ENCODE measurements at places on chromosomes 4 and X.
A peak's percentile ranks its signal among the peaks of the same experiment; 100 is the strongest.

DNA sequence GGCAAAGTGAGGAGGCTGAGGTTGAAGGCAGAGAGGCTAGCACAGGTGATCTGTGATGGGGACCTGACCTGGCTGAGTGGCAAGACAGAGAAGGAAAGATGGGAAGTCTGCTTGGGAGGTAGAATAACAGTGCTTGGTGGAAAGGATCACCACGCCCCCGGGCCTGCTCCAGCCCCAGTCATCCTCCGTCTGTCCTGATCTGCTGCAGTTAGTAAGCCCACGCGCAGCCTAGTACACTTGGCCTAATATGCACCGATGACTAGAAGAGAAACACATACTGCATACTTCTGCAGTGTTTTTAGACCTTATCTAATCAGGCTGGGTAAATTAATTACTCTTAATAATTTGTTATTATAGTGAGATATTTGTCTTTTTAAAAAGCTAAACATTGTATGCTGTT is 103.7 kb upstream of the KLF3 start:
- DNase-seq = no peak

DNA sequence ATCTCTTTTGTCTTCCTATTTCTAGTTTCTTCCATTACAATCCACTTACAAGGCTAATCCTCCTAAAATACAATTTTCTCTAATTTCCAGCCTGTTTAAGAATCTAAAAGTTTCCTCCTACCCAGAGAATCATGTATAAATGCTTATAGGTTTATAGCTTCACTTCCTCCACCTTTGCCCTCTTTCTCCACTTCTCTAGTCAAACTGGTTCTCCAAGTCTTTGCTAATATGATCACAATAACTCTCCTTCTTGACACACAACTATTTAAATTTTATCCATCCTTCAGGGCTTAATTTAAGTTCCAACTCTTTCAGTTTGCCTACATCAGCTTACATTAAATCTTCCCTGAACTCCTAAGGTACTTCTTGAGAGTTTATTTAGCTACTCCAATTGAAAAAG is 69.2 kb downstream of the RPS6KA6 start:
- no peak for DNase-seq

DNA sequence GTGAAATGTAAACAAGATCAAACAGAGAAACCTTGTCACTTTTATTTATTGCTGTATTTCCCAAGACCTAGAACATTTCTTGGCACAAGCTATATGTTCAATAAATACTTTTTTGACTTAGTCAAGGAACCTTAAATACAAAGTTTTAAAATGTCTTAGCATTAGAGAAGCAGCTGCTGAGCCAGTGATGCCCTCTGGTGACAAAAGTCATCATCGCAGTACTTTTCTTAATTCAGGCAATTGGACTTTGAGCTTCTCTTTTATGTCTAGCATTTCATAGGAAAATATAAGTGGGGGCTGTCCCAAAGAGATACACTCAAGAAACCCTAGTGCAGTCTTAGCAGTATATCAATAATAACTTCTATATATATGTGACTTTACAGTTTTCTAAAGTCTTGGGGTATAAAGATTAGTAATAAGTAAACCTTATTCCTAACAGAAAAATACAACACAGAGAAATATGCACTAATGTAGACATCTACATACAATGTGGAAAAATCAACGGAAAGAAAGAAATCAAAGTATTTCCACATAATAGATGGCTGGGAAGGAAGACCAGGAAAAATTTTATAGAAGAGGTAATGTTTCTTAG is 118.4 kb downstream of the DTHD1 start:
- DNase-seq = no peak

- no peak for DNase-seq
These were observed 598.1 kb upstream of the ACTRT1 start for GRCh38 chrX:128650326-128650725.

DNA sequence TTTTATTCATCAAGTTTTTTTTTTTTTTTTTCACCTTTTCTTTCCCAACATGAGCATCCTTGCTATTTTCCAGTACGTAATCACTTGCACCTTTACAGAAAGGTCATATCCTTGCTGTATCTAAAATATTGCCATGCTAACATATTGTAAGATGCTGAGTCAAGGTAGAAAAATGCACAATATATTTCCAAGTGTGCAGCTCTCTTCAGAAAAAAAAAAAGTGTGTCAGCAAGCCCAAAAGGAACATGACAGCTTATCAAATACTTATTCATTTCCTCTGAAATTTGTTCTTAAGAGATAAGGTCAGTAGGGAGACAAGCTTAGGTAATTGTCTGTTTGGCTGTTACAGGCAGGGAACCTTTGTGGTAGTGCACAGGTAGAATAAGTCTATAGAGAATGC is 27.0 kb downstream of the SH2D1A start:
- no peak for DNase-seq

DNA sequence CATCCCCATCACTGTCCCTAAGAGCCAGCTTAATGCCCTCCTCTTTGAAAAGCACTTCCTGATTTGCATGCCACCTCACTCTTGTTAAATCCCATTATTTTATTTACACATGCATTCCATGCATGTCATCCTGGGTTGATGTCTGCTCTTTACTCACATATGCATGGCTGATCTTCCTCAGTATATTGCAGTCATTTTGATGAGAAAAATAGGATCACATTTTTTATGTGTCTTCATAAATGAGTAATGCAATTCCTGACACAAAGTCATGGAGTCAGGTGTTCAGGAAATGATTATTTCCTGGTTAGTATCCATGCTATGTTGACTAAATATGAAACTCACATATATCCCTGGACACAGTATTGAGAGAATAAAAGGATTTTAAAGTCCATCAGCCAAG is 204.7 kb downstream of the SLIT2 start:
- no peak for DNase-seq

- DNase-seq = no peak
These were observed 157.7 kb downstream of the CEP135 start for GRCh38 chr4:56106180-56107147.

- no peak for DNase-seq
These were observed 402.7 kb upstream of the TEX13C start for GRCh38 chrX:124917011-124917410.

- no peak for DNase-seq
These were observed 19.9 kb downstream of the MID1 start for GRCh38 chrX:10600479-10600878.

DNA sequence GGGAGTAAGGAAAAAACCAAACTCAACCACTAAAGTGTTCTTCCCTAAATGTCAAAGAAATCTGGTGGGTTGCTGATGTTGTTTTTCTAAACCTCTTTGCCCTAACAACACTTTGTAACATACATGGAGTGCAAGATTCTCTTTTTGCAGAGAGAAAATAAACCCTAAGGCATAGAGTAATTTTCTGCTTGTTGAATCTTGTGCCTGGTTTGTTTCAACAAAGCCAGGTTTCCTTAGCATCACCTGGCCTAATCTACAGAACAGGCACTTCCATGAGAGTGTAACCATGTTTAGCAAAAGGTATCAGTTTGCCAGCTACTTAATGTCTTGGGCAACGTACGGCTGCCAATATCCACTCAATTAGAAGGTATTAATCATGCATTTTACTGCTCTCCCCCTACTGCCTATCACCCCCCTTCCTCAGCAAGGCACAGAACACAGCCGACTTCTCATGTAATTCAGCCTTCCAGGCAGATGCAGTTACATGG is 219.2 kb downstream of the MAML3 start:
- peak; percentile 41 for DNase-seq

DNA sequence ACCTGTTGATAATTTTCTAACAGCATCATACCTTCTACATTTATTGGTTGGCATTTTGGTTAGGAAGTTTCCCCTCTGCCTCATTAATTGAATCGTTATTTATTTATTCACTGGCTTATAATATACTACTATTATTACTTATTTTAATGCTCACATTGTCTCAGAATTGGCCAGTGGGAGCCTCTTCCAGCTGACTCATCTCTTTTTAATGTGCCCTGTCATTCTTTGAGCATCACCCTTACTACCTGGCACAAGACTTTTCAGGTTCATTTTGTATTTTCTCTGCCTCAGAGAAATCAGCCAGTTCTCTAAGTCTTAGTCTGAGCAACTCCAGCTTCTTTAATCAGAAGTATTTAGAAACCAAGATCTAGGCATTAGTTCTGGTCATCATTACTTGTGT is 60.3 kb upstream of the PRRG3 start:
- no peak for DNase-seq

Data from COR-L47 (cell line).